ENCODE measurements at places on chromosomes 11 and 22.

DNA sequence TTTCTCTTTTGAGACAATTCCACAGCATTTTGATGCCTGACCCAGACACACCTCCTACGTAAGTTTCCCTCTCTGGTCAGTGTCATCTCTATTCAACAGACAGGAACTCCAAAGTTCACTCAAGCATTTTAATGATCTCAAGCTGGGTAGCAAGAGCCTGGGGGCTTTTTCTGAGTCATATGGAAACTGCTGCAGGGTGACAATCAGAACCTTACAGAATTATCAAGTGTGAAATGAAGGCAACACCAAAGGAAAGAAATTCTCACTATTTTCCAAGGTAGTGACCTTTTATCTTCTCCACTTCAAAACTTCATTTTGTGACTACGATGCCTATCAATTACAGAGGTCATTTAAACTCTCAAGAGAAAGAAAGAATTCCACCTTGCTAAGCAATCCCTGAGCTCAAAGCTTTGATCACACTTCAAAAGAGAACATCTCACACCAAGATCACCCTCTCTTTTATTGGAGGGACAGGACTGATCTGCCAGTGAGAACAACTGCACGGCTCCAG, 229.0 kb upstream of the ZC3H12C start:
- DNase-seq = no peak

DNA sequence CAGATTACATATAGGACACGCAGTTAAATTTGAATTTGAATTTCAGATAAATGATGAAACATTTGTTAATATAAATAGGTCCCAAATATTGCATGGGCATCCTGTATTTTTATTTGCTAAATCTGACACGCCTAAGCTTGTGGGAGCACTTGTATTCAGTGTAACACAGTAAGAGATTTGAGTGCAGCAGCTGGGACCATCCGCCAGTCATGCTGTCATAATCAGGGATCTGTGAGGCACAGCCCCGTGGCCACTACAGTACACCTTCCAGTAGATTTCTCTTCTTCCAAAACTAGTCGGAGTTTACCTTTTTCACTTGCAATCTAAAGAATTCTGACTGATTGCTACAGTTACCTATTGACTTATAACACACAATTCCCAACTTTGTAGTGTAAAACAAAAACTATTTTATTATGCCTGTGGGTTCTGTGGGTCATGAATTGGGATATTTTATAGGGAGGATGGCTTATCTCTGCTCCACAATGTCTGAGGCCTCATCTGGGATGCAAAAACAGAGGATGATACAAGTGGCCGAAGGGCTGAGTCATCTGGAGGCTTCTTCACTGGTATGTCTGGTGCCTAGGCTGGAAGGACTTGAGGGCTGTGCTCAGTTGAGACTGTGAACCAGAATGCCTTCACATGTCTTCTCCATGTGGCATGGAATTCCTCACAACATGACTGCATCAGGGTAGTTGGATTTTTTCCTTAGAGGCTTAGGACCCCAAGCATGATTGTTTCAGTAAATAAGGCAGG, 74.1 kb downstream of the PRSS23 start:
- DNase-seq = no peak

DNA sequence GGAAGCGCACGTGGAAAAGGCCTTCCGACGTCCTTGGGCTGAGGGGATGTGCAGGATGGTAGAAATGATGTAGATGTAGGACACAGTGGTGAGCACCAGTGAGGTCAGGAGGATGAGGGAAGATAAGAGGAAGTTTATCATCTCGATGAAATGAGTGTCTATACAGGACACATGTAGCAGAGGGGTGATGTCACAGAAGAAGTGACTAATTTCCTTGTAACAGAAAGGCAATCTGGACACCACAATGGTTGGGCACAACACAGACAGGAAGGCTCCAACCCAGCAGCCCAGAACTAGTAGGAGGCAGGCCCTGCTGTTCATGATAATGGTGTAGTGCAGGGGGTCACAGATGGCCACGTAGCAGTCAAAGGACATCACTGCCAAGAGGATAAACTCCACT, 35.0 kb upstream of the OR6M1 start:
- no peak for DNase-seq

DNA sequence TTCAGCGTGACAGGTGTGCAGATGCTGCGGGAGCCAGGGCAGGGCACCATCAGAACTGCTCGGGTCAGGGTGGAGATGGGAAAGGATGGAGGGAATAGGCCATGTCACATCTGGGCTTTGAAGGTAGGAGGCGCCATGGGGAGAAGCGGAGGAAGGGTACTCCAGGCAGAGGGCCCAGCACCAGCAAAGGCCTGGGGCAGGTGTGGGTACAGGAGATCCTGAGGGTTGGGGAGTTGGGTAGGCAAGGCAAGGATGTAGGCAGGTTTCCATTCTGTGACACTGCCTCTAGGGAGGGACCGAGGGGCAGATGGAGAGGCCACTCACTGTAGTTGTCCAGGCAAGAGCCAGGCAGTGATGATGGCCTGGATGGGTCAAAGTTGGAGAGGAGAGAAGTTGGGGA, 8.5 kb downstream of the EMID1 start:
- no peak for DNase-seq

DNA sequence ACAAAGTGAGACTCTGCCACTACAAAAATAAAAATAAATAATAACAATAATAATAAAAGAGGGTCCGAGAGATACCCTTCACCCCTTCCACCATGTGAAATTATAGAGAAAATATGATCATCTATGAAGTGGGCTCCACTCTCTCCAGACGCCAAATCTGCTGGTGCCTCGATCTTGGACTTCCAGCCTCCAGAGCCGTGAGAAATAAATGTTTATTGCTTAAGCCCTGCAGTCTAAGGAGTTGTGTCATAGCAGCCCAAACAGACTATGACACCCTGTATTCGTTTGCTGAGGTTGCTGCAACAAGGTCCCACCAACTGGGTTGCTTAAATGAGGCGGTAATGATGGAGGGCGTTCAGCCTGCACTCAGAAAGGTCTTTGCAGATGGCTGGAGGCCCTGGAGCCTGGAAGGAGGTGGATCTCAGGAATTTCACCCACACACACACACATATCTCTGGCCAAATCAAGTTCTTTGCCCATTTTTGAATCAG, 7.6 kb upstream of the SEPTIN5 start:
- no peak for DNase-seq

Measured in mammary epithelial cell (primary cell).